Stimulated activated CD8-positive, alpha-beta memory T cell treated with anti-CD3 and anti-CD28 coated beads, Interleukin-7, amount 100 ng/mL, for 1 hour (primary cell): ENCODE measurements at places on chromosomes 12 and 14.

DNA sequence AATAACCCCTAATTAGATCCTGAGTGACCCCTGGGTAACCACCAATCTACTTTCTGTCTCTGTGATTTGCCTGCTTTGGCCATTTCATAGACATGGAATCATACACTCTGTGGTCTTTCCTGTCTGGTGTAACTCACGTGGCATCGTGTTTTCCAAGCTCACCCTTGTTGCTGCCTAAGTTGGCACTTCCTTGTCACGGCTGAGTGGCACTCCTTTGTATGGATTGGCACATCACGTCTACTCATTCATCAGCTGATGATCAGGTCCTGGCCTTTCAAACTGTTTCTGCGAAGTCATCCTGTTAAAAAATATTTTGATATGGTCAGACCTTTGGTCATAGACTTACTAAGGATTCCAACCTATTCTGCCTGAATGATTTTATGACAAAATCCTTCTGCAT lies 87.7 kb downstream of the GLT1D1 start:
- DNase-seq = no peak

GRCh38 chr12:53241623-53242412 lies 9.8 kb upstream of the RARG start:
- no peak for DNase-seq

DNA sequence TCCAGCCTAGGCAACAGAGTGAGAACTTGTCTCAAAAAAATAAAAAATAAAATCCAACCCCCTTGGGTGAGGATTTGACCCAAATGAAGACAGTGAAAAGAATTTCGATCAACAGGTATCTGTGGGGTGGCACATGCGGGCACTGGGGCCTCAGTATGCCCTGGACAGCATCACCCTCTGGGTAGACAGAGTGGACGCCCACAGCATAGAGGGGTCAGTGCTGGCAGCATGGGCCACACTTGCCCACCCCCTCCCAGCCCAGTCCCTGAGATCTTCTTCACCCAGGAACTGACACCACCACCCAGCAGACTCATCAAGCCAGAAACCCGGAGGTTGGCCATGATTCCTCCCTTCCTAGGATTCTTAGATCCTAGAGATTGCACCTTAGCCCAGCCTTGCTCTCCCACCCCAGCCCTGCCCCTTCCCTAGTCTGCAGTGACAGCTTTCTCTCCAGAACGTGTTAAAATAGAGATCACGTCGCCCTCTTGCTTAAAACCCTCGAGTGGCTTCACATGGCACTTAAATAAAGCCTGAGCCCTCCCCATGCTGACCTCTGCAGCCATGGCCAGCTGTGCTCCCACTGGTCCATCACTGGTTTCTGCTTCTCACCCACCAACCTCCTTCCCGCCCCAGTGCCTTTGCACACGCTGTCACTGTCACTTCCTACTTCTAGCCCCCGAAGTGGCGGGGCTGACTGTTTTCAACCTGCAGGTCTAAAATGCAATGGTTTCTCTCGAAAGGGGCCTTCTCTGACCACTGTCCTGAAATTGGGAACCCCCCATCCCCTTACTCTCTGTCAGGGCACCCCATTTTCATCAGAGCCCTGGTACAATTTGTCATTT lies 26.2 kb upstream of the DYNC1H1 start:
- no peak for DNase-seq

DNA sequence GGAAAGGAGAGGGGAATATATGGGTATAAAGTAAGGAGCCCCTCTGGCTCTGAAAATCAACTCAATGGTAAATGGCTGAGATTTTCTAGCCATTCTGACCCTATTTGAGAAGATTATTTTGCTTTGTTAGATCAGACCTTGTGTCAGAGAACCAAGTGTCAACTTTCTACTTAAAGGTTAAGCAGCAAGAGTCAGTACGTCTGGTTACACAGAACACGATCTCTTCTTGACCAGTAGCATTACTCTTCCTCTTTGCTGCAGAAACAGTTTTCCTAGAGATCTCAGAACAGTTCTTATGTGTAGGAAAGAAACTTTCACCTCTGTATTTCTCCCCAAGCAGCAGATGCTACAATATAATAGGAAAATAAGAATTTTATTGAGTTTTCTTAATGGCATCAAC lies 47.4 kb upstream of the BTG1 start:
- no peak for DNase-seq

GRCh38 chr12:128425666-128426331 lies 158.8 kb downstream of the TMEM132C start:
- no peak for DNase-seq

GRCh38 chr12:117360551-117361346 lies 677 bp downstream of the NOS1 start:
- no peak for DNase-seq

- no peak for DNase-seq
Measured at GRCh38 chr14:101762530-101763101, 1.1 kb downstream of the PPP2R5C start.

- no peak for DNase-seq
Measured at GRCh38 chr14:75469606-75470237, 41.9 kb downstream of the JDP2 start.

- DNase-seq = no peak
Measured at GRCh38 chr12:124109760-124110159, 136.7 kb downstream of the ZNF664 start.

- no peak for DNase-seq
Measured at GRCh38 chr12:39065455-39065854, 160.1 kb upstream of the CPNE8 start.
